ENCODE measurements at places on chromosomes 5 and 9. TPM values are rescaled to one million over a fixed set of nuclear protein-coding genes. Genes with fewer than 3 reads are reported as not detected.

GRCh38 chr9:126932871-126933321 lies 18.3 kb downstream of the RALGPS1 start:
- no peak for DNase-seq

DNA sequence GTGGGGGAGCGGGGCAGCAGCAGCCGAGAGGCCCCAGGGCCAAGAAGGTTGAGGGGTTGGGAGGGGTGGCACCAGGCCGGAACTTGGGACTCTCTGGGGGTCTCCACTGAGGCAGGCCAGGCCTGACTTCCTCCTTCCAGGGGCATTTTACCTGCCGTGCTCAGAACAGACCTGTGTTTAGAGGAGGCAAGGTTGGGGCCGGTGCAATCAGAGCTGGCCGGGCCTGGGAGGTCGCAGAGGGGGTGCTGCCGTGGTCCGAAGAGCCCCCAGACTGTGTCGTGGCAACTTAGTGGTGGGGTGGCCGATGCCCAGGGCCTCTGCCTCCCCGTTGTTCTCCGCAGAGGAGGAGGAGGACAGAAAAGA lies 21.8 kb downstream of the GLT6D1 start:
- DNase-seq: no peak

GRCh38 chr5:73897893-73898292 lies 271.9 kb downstream of the ARHGEF28 start:
- DNase-seq: no peak

GRCh38 chr5:54844266-54844665 lies 141.1 kb downstream of the ESM1 start:
- DNase-seq: no peak

DNA sequence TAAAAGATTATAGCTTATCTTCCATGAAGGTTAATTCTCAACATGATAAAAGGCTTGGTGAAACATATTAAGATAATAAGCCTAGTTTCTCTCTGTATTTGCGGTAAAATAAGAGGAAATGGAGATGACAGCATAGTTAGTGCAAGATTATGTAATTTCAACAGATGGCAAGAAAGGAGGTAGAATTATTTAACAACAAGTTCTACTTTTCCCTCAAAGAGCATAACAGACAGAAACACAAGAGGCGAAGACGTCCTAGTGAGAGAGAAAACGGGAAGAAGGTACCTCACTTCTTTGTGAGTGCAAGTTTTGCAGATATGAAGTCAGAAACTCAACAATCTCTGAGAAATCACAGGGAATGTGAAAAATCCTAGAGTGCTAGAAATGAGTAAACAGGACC lies 144.8 kb upstream of the ADCY2 start:
- no peak for DNase-seq

DNA sequence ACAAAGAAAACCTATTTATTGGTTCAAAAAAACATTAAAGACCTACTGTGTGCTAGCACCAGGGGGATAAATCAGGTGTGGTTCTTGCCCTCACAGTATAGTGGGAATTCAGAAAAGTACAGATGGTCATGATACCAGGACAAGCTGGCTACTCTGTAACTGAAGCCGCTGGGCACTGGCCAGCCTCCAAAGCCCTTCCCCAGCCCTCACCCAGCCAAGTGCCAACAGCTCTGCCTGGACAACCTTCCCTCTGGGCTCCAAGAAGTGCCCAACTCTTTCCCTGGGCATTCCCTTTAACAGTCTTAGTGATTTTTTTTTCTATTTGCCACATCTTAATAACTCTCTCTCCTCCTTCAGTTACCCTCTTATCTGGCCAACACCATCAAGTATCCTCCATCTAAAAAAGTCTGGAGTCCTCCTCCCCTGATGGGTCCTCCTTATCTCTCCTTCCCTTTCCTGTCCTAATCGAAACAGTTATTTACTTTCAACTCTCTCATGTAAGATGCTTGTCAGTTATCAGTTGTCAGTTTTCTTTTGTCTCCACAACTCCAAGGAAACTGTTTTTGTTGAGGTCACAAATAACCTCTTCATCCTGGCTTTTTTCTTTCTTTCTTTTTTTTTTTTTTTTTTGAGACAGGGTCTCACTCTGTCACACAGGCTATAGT lies 13.3 kb upstream of the SEPTIN8 start:
- DNase-seq: no peak

- DNase-seq: no peak
Measured at GRCh38 chr5:59146729-59147128, 563.9 kb downstream of the RAB3C start.

DNA sequence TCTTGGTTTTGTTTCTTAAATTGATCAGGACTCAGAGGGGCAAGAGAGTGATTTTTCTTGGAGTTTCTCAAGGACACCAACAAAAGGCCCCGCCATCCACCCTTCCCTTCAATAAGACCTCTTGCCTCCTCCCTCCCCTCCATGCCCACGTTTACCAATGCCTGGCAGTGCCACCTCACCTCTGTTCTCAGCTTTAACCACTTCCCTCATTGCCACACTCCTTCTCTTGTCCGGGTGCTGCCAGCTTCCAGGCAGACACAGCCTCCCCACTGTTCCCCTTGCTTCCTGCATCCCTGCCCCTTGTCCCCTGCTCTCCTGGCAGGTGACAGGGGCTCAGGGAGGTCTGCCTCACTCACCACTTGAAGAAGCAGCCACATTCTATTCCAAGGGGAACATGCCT lies 90.8 kb downstream of the LHX2 start:
- DNase-seq: no peak

DNA sequence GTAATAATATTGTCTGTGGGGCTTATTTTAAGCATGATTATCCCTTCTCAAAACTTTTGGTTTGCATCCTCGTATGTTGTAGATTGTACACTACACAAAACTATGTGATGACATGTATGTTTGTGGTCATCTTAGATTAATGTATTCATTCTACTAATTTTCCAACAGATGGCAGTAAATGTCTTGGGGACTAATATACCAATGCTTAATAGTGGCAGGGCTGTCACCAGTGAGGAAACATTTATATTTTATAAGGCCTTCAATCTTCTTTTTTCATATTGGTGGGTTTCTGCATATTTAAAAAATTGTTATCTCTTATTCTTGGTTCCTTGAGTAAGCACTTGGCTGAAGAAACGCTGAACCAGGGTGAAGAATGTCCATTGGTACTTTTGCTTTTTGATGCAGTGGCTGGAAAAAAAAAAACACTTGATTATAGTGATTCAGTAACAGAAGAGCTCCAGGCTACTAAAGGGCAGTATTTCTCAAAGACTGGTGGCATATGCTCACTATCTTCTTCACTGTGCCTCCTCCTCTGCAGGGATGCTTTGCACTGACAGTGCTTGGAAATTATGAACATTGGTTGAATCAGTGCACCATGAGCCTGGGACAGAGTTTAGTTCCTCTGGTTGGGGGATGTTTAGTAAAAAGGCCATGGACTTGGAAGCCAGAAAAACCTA lies 530.3 kb downstream of the RASEF start:
- no peak for DNase-seq

GRCh38 chr5:95081500-95081960 lies 203.4 kb downstream of the MCTP1 start:
- peak; percentile 31 for DNase-seq

DNA sequence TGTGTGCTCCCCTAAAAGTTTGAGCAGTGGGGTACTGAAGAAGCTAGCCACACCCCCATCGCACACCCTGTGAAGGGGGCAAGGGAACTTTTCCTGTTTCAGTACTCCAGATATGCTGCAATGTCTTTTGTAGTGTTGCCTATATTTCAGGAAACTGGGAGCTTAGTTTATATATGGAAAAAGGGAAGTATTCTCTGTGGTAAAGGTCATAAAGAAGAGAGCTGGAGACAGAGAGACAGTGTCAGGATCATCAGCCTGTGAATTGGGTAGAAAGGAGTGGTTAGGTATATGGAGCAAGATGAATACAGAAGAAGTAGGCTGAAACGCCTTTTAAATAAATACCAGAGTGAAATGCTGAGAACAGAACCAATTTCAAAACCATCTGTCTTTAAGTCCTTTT lies 82.2 kb upstream of the C9orf72 start:
- no peak for DNase-seq

GRCh38 chr5:90628492-90628891 lies 69.9 kb downstream of the ADGRV1 start:
- no peak for DNase-seq

DNA sequence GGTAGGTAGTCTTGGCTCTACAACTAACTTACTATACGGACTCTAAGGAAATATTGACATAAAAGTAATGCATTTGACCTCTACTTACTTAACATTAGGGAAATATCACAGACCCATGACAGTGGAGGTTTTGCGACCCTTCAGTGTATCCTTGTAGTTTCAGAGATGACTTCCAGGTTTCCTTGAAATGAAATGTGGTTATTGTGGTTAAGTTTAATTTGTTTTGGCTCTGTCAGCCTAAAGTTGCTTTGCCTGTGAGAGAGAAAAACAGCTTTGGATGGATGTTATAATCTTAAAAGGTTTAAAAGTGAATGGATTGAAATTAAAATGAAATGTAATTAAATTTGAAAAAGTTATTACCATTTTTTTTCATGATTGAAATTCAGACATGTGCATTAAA lies 42.9 kb downstream of the LRRTM2 start:
- no peak for DNase-seq

- DNase-seq: no peak
Measured at GRCh38 chr9:89274838-89275237, 36.2 kb upstream of the CKS2 start.

DNA sequence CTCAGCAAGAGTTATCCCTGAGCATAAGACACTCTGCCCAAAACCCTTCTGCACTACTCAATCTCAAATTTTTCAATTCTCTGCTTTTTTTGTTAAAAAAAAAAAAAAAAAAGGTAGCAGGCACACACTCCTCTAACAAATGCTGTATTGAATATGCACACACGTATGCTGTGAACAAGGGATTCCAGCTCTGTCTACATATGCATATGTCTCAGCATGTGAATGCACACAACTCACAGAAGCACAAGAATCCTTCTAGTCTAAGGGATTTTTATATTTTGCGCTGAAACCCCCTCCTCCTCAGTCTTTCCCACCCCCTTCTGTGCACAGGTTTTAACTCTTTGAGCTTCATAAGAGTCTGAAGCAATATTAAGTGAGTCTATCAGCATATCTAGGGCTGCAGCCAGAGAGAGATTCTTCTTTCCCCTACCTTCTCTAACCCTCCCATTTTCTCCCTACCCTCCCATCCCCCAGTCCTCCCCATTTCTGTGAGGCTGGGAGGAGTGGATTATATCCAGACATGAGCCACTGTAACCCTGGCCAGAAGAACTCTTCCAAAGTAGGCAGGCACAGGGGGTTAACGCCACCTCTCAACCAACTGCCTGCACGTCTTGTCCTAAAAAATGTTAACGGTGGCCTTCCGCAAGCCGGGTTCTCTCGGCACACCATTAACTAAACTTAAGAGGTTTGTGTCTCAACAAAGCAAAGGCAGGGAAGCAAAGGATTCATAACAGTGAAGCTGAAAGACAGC lies 1.0 kb downstream of the GABRB2 start:
- DNase-seq: no peak

GRCh38 chr5:155728857-155729683 lies 597.9 kb upstream of the SGCD start:
- DNase-seq: peak; percentile 2

The FBP1 gene
- 10.5 TPM for total RNA-seq

The LCN15 gene
- total RNA-seq: not detected

The NDUFA8 gene
- total RNA-seq: 6.7 TPM

The NRARP gene
- 0.70 TPM for total RNA-seq

The ZNF462 gene
- 0.38 TPM for total RNA-seq

The ZDHHC11 gene
- 7.1 TPM for total RNA-seq

The SPATA31E1 gene
- not detected for total RNA-seq
